ENCODE measurements at places on chromosomes 7 and 10.

DNA sequence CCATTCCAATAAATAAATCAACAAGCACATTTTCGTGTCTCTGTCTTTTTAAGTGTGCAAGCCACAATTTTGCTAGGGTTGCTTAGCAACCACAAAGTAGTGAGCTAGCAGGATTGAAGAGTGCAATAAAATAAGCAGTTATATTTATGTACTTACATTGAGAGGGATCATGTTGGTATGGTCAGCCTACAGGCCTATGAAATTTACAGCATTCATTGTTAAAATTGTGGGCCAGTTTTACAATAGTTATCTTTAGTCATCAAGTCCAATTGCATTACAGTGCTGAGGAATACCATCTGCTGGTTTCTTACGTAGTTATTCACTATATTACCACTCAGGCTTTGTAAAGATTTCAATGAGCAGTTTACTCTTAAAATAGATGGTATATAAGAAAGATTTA, 192.5 kb upstream of the POT1 start:
- no peak for DNase-seq

DNA sequence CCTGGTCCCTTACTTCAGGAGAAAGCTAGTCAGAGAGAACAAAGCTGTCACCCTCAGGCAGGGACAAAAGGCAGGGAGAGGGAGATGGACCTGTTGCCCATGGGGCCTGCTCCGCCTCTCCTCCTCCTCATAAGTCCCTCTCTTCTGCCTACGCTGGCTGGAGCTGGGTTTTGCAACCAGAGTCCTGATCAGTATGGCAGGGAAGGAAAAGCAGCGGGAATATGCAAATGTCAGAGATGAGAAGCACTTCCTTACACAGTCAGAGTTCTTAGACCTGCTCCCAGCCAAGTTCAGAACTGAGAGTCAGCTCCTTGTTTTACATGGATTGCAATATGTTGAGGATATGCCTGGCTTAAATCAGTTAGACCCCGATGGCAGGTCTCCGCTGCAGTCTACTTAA, 231.1 kb downstream of the ADAM12 start:
- DNase-seq: no peak

DNA sequence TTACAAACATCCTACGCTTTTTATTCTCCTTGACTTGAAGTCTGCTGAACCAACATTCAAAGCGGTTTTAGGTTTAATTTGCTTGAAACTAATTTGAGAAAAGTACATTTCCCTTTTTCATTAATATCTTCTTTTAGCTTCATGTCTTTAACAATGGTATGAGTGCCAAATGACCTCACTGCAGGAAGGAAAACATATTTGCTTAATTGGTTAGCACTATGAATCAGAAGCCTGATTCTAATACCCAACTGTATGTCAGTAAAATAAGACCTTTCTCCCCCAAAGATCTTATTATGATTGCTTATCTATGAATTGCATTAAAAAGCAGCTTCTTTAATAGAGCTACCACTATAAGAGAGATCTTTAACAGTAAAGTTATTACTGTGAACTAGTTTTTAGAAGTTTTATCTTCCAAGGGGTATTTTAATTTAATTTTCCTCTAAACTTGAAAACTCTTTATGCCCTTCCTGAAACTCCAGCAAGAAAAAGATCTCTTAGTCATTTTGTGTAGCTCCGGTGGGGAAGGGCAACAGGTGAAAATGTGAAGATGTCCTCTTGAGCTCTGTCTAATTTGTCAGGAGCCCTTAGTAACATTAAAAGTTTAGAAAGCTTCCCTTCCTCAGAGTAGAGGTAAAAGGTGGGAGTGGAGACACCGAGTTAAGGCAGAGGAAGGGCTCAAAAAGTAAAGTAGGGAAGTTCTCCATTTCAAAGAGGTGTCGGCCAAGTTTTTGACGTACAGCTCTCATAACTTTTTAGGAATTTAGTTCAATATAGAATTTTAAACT, 6.1 kb downstream of the COL1A2 start:
- DNase-seq: no peak

DNA sequence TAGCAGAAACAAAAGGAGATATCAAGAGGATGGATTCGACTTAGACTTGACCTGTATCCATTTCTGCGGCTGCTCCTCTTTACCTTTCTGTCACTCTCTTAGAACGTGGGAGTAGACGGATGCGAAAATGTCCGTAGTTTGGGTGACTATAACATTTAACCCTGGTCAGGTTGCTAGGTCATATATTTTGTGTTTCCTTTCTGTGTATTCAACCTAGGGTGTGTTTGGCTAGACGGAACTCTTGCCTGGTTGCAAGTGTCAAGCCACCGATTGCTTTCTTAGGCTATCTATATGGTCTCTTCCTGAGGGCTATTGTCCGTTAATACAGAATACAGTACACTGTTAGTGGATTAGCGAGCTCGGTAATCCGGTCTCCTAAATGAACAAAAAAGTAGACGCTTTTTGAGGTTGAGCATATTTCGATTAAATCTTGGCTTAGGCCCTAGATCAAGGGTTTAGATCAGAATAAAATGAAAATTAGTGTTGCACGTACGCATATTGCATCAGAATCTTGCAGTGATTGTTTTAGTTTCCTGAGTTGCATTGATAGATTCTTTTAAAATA, 1.2 kb downstream of the PTEN start:
- peak; percentile 61 for DNase-seq

DNA sequence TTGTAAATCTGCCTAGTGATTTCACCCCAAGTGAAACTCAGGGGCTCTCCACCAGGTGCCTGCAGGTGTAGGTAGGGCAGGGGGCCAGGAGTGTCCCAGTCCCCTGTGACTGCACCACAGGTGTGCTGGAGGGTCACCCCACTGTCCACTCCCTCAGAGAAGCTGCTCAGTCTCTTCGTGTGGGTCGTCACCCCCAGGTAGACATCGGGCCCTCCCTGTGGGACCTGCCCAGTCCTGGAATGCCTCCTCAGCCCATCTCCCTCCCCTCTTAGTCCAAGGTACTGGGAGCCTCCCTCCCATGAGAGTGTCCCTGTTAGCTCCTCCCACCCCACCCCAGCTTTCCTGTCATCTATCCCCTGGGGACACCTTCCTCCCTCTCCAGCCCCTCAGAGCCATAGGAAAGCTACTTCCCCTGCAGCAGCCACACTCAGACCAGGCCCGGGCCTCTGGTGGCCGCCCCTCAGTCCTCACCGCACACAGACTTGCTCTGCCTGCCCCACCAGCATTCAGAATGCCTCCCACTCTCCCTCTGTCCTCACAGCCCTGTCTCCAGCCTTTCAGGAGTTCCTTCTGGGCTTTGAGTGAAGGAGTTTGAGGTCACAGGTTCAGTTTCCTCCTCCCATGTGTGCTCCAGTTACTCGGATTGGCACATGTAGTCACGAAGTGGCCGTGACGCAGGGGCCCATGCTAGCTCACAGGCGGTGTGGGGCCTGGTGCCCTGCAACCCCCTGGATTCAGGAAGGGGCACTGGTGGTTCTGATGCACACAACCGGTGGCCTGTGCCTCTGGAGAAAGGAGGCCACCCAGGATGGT, 5.1 kb downstream of the ALOX5 start:
- DNase-seq: no peak

GRCh38 chr10:100996678-100997359, 2.8 kb upstream of the LZTS2 start:
- DNase-seq: peak; percentile 52

- DNase-seq: no peak
Observed at GRCh38 chr7:141150465-141150864, 76.6 kb downstream of the TMEM178B start.

DNA sequence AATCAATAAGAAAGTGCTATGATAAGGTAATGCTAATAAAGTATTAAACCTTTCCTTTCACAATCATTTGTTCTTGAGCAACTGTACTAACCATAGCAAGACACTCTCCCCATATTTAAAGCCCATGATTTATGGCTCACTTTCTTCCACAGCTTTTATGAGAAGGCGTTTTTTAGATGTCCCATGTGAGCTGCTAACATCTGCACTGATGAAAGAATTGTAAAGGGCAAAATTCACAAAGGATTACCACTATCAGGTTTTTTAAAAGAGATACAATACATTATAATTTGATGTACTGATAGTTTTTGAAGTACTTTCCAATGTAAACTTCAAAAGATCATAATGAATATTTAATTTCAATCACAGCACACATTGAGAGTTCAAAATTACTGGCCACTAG, 75.7 kb downstream of the RNLS start:
- no peak for DNase-seq

- no peak for DNase-seq
Observed at GRCh38 chr10:96863922-96864543, 31.9 kb downstream of the LCOR start.

DNA sequence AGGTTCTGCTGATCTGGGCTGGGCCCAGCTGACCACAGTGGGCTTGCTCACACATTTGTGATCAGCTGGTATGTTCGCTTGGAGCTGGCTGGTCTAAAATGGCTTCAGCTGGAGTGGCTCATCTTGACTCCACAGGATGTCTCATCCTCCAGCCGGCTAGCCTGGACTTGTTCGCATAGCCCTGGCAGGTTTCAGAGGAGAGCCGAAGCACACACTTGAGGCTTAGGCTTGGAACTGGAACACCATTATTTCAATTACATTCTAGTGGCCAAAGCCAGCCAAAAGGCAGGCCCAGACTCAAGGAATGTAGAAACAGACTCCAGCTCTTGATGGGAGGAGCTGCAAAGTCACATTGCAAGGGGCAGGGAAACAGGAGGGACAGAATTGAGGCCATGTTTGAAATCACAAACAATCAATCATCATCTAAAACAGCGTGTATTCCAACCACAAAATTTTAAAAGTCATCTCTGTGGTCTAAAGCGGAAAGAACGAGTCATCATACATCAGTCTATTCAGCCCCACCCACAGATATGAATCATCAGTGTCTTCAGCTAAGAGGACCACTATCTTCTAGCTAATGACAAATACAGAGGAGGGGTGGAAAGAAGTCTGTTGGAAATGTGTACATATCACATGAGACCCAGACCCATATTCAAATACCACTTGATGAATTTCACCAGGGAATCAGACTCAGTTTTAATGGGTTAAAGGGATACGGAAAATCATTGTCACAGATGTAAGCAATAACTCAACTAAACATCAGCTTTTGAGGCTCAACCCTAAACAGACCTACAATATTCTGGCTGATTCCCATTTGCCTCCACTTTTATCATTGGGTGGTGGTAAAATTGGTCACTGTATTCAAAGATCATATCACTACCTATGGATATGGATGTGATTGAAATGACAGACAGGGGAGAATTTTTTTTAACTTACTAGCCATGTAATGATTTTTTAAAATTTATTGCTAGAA, 139.0 kb upstream of the MKLN1 start:
- DNase-seq: peak; percentile 33

- DNase-seq: no peak
Observed at GRCh38 chr10:92530421-92530820, 43.5 kb downstream of the IDE start.

DNA sequence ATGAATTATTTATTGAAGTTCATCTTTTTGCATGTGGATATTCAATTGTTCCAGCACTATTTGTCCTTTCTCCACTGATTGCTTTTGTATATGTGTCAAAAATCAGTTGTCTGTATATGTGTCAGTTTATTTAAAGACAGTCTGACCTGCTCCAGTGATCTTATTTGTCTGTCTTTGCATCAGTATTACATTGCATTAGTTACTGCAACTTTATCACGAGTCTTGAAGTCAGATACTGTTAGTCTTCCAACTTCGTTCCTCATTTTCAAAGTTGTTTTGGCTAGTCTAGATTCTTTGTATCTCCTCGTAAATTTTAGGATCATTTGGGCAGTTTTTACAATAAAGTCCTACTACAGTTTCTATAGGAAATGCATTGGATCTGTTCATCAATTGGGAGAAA, 166.4 kb downstream of the CELF2 start:
- no peak for DNase-seq

GRCh38 chr7:38360776-38361175, 87.3 kb upstream of the TARP start:
- no peak for DNase-seq

DNA sequence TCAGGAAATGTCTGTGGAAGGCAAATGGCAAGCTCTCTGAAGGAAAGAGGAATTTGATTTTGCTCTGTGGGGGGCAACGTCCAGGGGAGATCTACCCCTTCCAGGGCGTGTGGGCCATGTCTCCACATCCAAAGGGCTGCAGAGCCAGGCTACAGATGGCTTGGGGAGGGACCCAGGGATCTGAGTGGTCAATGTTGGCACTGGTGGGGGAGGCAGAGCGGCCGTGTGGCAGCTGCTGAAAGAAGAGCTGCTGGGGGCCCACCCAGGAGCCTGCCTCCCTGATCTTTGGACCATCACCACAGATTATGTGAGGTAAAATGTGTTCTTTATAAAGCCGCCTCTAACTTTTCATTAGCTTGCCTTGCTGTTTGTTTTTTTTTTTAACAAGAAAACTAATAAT, 144.1 kb downstream of the HERPUD2 start:
- no peak for DNase-seq

GRCh38 chr10:62057359-62057758, 155.9 kb downstream of the ARID5B start:
- no peak for DNase-seq

DNA sequence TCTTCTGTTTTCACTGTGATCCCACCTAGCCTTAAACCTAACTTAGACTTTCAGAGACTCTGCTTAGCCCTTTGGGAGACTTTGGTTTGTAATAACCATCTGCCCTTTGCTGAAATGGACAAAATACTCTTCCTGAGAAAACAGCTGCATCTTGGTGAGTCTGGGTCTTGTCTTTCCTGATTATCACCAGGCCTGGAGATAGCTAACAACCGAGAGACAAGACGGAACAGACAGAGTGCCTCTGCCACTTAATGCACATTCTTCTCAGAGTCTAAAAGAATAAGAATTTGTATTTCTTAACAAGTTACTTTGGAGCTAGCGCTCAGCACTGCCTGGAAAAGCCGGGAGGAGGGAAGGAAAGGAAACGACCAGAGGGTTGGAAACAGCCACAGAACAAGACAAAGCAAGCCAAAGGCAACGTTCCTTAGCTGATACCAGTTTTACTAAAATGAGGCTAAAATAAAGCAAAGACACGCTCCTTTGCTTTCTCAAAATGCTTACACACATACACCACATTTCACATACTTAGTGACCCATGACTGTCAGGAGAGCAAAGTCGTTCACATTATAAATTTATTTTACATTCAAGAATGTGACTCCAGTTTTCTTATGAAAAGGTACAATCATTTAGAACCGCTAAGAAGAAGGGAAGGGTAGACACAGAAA, 70.3 kb upstream of the DGKI start:
- no peak for DNase-seq

GRCh38 chr10:49596836-49597235, 13.3 kb upstream of the SLC18A3 start:
- no peak for DNase-seq

DNA sequence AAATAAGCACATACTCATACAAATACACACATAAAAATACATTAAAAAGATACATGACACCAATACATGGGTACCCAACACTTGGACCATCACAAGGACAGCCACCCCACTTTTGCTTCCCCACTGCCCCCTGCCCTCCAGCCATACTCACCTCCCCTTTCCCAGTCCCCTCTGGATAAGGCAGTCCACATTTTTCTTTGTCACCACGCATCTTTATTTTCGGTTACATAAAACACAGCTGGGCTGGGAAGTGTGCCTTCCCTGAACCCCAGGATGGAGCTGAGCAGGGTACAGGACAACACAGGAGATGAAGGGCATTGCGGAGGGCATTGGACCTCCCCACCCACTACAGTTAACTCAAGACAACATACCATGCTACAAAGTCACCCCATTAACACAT, 1.1 kb upstream of the HOXA3 start:
- no peak for DNase-seq

GRCh38 chr10:34031400-34031799, 696.9 kb upstream of the NRP1 start:
- no peak for DNase-seq

Measured in NAMALWA (cell line).